ENCODE measurements at places on chromosomes 5 and 9.

GRCh38 chr5:141503681-141504080, 14.8 kb downstream of the PCDHGC5 start:
- DNase-seq: no peak
- no peak overlapping the region for H3K4me3 ChIP-seq
- H3K36me3 ChIP-seq: peaks cover 36% of the 10 kb centered on the region
- H3K27ac ChIP-seq: no peak overlapping the region
- H3K4me1 ChIP-seq: peaks cover 13% of the 10 kb centered on the region

GRCh38 chr9:75010570-75010969, 17.5 kb downstream of the CARNMT1 start:
- no peaks in the 10 kb centered on the region for H3K4me1 ChIP-seq
- no peak overlapping the region for H3K27ac ChIP-seq
- DNase-seq: no peak

DNA sequence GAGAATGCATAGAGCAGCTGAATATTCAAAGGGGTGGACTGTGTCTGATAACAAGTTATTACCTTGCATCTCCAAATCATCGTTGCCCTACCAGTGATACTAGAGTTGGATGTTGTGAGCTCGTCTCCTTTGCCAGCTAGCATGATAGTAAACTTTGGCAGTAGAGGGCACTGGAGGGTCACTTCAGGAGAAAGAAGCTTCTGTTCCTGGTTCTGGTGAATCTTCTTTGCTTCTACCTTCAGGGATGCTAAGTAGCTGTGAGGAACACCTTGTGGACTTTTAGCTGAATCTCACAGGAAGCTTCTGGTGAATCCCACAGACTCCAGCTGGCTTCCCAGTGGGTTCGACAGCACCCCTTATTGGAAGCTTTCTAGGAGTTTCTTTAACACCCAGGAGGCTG, 626.6 kb upstream of the SGCD start:
- H3K36me3 ChIP-seq: no peaks in the 10 kb centered on the region
- no peaks in the 10 kb centered on the region for H3K27me3 ChIP-seq
- peak; percentile 11 for DNase-seq
- no peaks in the 10 kb centered on the region for H3K4me1 ChIP-seq
- H3K27ac ChIP-seq: no peak overlapping the region
- H3K4me3 ChIP-seq: no peak overlapping the region

DNA sequence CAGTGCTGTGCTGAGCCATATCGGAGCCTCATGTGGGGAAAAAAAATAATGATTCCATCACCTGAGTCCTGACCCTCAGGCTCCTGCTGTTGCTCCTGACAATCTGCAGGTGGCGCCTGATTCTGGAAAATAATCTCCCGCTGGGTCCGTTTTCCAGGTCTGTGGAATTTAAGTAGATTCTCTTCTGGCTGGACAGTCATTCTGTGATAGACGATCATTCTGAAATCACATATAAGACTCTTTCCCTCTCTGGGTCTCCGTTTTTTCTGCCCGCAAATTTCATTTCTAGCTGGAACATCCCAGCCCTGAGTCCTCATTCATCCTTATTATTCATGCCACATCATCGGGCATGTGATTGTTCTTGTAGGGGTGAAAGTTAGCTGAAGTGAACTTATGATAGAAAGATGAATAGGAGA, 22.1 kb upstream of the STXBP1 start:
- no peak overlapping the region for H3K4me3 ChIP-seq
- peaks cover 15% of the 10 kb centered on the region for H3K4me1 ChIP-seq
- H3K27ac ChIP-seq: no peak overlapping the region
- H3K36me3 ChIP-seq: no peaks in the 10 kb centered on the region
- peak; percentile 66 for DNase-seq

DNA sequence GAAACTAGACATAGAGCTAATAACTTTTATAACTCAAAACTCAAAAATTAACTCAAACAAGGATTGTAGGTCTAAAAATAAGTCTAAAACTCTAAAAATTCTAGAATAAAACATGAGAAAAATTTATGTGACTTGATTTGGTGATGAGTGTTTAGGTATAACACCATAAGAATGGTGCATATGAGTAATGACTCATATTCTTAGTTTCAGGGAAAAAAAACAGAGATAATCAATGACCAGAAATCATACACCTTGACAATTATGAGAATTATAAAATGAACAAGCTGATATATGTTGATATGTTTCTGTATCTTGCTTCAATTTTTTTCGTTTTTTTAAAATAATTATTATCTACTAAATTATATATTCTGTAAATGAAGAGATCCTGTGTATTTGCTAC, 541.2 kb downstream of the PTPRD start:
- no peak overlapping the region for H3K4me3 ChIP-seq
- no peak for DNase-seq
- H3K27ac ChIP-seq: no peak overlapping the region

DNA sequence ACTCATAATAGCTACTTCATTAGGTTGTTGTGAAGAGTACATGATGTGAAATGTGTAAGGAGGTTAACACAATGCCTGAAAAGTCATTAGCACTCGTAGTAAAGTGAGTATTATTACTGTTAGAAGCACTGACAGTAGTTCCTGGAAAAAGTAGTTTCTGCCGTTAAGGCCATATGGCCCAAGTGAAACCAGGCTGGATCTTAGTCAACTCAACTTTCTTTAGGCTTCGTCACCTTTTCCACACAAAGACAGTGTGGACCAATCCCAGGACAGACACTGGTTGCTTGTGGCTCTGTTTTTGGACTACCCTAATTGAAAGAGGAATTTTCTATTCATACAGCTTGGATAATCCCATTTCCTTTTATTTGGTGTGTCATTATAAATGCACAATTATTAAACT, 29.4 kb upstream of the CKMT2 start:
- no peak overlapping the region for H3K27ac ChIP-seq
- no peaks in the 10 kb centered on the region for H3K36me3 ChIP-seq
- no peak for DNase-seq
- H3K4me1 ChIP-seq: no peaks in the 10 kb centered on the region
- peaks cover 2% of the 10 kb centered on the region for H3K27me3 ChIP-seq

DNA sequence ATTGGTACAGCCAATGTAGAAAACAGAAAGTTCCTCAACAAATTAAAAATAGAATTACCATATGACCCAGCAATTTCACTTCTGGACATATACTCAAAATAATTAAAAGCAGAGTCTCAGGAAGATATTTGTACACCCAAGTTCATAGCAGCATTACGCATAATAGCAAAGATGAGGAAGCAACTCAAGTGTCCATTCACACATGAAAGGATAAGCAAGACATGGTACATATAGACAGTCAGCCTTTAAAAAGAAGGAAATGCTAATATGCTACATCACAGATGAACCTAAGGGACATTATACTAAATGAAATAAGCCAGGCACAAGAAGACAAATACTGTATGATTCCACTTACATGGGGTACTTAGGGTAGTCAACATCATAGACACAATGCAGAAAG, 76.7 kb downstream of the ANXA2R start:
- no peak overlapping the region for H3K27ac ChIP-seq
- no peak for DNase-seq
- peaks cover 4% of the 10 kb centered on the region for H3K4me1 ChIP-seq
- H3K4me3 ChIP-seq: no peak overlapping the region

GRCh38 chr9:137650779-137651178, 32.0 kb downstream of the EHMT1 start:
- H3K27me3 ChIP-seq: peaks cover 5% of the 10 kb centered on the region
- H3K4me1 ChIP-seq: peaks cover 38% of the 10 kb centered on the region
- DNase-seq: no peak
- H3K36me3 ChIP-seq: peaks cover 24% of the 10 kb centered on the region
- H3K27ac ChIP-seq: no peak overlapping the region
- H3K4me3 ChIP-seq: no peak overlapping the region

DNA sequence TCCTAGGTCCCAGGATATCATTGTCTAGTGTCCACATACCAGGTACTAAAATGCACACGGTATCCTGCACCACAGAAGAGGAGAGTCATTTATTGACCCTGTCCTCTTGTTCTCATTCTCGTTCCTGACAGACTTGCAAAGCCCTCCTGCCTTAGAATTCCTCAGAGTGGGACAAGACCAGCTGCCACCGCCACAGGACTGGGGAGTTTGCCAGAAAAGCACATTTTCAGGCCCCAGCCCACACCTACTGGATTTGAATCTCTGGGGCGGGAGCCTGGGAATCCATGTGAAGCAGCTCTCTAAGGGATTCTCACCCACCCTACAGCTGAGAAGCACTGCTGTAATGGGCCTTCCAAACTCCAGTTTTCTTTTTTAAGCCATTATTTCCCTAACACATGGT, 68.0 kb upstream of the FANCC start:
- H3K27ac ChIP-seq: no peak overlapping the region
- H3K36me3 ChIP-seq: no peaks in the 10 kb centered on the region
- no peaks in the 10 kb centered on the region for H3K27me3 ChIP-seq
- DNase-seq: no peak
- no peak overlapping the region for H3K4me3 ChIP-seq
- H3K4me1 ChIP-seq: no peaks in the 10 kb centered on the region

DNA sequence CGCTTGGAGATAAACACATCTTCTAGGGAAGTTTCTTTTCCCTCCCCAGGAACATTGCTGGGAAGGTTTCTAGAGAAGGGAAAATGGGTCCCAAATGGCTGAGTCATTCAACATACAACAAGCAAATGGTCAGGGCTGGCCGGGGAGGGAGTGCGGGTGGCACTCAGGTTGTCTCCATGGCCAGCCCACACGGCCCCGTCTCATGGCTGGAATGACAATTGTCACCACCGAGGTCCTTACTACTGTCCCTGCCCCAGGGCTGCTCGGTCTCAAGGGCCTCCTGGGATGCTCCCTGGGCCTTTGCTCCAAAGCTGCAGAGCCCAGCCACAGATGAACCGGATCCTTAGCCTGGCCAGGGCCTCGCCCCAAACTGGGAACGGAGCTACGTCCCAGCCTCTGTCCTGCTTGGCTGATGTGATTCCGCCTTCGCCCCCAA, 121.9 kb downstream of the FGF18 start:
- no peak overlapping the region for H3K27ac ChIP-seq
- no peaks in the 10 kb centered on the region for H3K4me1 ChIP-seq
- no peak for DNase-seq
- H3K36me3 ChIP-seq: no peaks in the 10 kb centered on the region
- peaks cover 2% of the 10 kb centered on the region for H3K27me3 ChIP-seq
- no peak overlapping the region for H3K4me3 ChIP-seq

- no peaks in the 10 kb centered on the region for H3K36me3 ChIP-seq
- H3K27me3 ChIP-seq: peaks cover 4% of the 10 kb centered on the region
- no peak for DNase-seq
- peaks cover 7% of the 10 kb centered on the region for H3K4me1 ChIP-seq
- no peak overlapping the region for H3K27ac ChIP-seq
- H3K4me3 ChIP-seq: no peak overlapping the region
Observed at GRCh38 chr5:33973271-33973670, 11.2 kb downstream of the SLC45A2 start.

DNA sequence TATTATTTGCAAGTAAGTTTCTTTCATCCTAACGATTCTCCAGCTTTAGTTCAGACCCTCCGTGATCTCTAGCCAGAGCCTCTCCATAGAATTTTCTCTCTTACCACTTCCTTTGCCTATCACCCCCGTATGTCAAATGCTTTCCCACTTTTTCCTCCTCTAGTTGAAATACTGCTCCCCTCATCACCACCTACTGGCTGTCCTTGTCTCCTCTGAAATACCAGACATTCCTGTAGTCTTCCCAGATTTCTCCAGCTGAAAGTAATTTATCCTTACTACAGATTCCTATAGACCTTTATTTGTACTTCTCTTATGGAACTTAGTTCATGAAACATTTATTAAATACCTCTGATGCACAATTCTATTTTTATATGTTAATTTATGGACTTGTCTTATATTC, 36.0 kb upstream of the GLIPR2 start:
- H3K27ac ChIP-seq: peak overlapping the region; percentile 17
- H3K4me3 ChIP-seq: no peak overlapping the region
- no peaks in the 10 kb centered on the region for H3K27me3 ChIP-seq

- no peak overlapping the region for H3K27ac ChIP-seq
- no peak overlapping the region for H3K4me3 ChIP-seq
- peaks cover 2% of the 10 kb centered on the region for H3K4me1 ChIP-seq
- H3K36me3 ChIP-seq: no peaks in the 10 kb centered on the region
Observed at GRCh38 chr5:18992264-18992663, 995.7 kb downstream of the CDH18 start.

- H3K4me1 ChIP-seq: peaks cover 24% of the 10 kb centered on the region
- no peak overlapping the region for H3K27ac ChIP-seq
- H3K4me3 ChIP-seq: no peak overlapping the region
- DNase-seq: no peak
Observed at GRCh38 chr5:52869391-52869790, 81.7 kb downstream of the ITGA1 start.

DNA sequence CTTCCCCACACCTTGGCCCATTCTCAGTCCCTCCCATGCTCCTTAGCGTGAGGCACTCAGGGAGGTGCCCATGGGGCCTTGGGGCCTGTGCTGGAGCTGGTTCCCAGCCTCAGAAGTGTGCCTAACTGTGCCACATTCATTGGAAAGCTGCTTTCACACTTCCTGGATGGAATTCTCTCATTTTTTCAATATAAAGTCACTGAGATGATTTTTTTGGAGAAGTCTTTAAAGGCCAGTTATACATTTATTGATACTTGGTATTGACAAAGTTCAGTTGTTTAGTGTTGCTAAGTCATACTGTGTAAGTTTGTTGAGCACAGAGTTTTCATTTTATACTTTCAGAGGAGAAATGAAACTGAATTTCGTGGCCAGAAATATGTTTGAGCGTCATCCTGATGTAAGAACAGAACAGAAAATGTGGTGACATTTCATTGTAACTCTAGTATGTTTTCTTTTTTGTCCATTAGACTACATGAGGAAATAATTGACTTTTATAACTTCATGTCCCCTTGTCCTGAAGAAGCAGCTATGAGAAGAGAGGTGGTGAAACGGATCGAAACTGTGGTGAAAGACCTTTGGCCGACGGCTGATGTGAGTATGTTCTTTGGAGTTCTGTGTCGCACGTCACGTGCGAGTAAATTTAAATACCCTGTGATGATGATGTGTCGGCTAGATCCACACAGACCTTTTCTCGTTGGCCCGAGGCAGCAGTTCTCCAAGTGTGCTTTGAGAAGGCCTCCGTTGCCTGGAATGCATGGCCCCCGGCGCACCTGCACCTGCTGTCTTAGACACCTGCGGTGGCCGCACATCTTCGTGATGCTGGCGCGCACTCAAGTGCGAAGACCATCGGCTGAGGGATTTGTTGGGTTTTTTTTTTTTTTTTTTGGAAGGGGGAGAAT, 24.1 kb downstream of the TENT4A start:
- H3K27me3 ChIP-seq: no peaks in the 10 kb centered on the region
- no peak for DNase-seq
- no peak overlapping the region for H3K4me3 ChIP-seq
- H3K4me1 ChIP-seq: peaks cover 13% of the 10 kb centered on the region
- H3K36me3 ChIP-seq: peaks cover 35% of the 10 kb centered on the region
- no peak overlapping the region for H3K27ac ChIP-seq

GRCh38 chr9:75775166-75775565, 115.3 kb upstream of the PCSK5 start:
- no peak overlapping the region for H3K4me3 ChIP-seq
- H3K36me3 ChIP-seq: no peaks in the 10 kb centered on the region
- no peak overlapping the region for H3K27ac ChIP-seq
- no peak for DNase-seq
- peaks cover 1% of the 10 kb centered on the region for H3K27me3 ChIP-seq

DNA sequence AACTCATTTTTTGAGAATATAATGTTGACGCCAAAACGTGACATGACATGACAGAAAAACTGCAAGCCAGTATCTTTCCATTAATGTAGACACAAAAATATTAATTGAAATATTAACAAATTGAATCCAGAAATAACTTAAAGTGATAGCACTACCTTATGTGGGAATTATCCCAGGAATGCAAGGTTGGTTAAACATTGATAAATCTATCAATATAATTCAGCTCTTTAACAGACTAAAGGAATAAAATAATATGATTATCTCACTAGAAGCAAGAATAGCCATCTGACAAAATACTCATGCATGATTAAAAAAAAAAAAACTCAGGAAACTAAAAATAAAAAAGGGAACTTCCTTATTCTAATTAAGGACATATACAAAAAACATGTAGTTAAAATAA, 6.8 kb downstream of the ZNF510 start:
- H3K27ac ChIP-seq: no peak overlapping the region
- peaks cover 87% of the 10 kb centered on the region for H3K36me3 ChIP-seq
- no peak for DNase-seq
- H3K4me3 ChIP-seq: no peak overlapping the region
- H3K27me3 ChIP-seq: peaks cover 1% of the 10 kb centered on the region

Measured in endothelial cell (in vitro differentiated cells).